ENCODE measurements at places on chromosomes 2 and 18.

- DNase-seq = no peak
These were observed 214.1 kb downstream of the HDAC4 start for GRCh38 chr2:239186516-239187357.

- DNase-seq = no peak
These were observed 31.6 kb downstream of the ITPRID2 start for GRCh38 chr2:181923121-181923520.

GRCh38 chr2:174573621-174574081 lies 24.0 kb downstream of the WIPF1 start:
- no peak for DNase-seq

- DNase-seq = no peak
These were observed 50.7 kb downstream of the IL1R2 start for GRCh38 chr2:102042196-102043081.

- no peak for DNase-seq
These were observed 31.2 kb upstream of the RMP24 start for GRCh38 chr18:35941299-35941698.

DNA sequence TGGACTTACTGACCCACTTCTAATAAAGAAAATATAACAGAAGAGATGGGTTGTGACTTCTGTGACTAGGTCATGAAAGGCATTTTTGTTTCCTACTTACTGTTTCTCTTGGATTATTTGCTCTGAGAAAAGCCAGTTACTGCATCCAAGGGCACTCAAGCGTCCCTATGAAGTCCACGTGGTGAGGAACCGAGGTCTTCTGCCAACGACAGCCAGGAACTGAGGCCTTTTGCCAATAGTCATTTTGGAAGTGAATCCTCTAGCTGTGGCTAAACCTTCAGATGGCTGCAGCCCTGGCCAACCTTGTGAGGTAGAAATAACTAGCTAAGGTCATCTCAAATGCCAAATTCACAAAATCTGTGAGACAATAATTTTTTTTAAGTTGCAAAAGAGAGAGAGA lies 449.8 kb upstream of the RGPD4 start:
- DNase-seq = no peak

GRCh38 chr2:108330979-108331378 lies 42.3 kb downstream of the SULT1C2 start:
- DNase-seq = no peak

GRCh38 chr2:240250985-240251847 lies 110.8 kb upstream of the OTOS start:
- DNase-seq = peak; percentile 99

DNA sequence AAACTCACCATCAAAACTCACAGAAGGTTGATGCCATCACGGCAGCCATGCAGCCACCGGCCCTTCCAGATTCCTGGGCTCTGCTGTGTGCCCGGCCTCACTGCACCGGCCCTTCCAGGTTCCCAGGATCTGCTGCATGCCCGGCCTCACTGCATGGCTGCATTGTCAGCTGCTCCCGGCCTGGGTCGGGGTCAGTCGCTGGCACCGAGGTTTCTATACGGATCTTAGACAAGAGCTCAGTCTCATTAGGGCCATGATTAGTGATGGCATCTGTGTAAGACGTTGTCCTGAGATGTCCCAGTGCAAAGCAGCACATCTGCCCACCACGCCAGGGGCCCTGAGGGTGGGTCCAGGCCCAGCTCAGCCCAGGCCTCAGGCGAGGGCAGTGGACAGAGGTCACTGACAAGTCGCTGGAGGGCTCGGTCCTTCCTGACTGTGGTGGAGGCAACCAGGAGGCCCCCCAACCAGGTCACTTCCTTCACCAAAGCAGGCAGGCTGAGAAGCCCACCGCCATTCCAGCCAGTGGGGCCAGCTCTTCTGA lies 29.4 kb downstream of the TMEM18 start:
- DNase-seq = no peak

DNA sequence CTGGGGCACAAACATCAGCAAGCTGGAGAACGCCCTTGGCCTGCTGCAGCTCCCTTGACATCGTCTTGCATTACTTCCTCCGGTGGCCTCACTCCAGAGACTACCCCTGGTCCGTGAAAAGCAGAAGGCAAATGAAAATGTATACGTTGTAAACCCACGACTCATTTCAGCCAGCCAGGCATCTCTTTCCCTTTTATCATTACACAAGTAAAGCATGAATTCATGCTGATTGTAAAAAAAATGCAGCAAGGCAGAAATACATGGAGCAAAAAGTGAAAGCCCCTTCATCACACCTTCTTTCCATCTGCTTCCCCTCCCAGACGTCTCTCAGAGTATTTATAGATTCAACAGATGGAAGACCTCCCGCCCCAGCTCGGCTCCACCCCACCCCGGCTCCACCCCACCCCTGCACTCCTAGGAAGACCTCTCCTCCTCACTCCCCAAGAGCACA lies 41.6 kb upstream of the RALBP1 start:
- peak; percentile 27 for DNase-seq

DNA sequence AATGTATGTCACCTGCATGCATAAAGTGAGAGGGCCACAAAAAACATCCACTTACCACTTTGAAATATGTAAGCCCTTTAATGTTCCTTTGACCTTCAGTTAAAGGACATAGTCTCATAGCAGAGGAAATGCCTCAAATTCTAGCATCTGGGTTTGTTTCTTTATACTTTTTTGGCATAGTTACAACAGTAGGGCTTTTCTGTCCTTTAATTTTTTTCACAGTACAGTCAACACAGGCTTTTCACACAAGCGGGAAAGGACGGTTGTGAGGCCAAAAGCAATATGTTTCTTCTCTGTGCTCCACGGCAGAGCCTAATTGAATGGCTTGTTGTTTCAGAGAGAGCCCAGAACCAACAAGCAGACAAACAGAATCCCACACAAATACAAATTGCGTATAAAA lies 57.6 kb downstream of the CRIM1 start:
- DNase-seq = peak; percentile 46

GRCh38 chr2:47796090-47796697 lies 13.2 kb downstream of the MSH6 start:
- DNase-seq = no peak

GRCh38 chr2:108182489-108182888 lies 57.3 kb upstream of the SULT1C3 start:
- peak; percentile 1 for DNase-seq

- DNase-seq = no peak
These were observed 111.7 kb upstream of the GPC1 start for GRCh38 chr2:240323601-240324291.

- peak; percentile 62 for DNase-seq
These were observed 627 bp downstream of the CDCA7 start for GRCh38 chr2:173355132-173355865.

GRCh38 chr18:26940744-26941398 lies 75.4 kb upstream of the AQP4 start:
- no peak for DNase-seq

DNA sequence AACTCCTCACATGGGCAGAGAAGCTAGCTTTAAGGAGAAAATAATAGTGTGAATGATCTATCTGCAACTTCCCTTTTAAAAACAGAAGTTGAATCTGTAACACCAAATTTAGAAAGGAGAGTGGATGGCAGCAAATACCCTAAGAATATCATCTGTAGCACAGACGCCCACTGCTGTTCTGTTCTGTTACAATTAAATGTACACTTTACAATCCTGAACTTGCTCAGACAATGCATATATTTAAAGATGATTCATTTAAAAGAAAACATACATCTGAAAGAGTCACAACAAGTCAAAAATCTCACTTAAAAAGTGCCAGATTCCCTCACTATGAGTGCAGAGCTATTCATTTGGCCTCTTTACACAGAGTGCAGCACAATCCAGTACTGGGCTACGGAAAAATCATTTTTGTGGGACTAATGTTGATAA lies 8.0 kb upstream of the SERTAD2 start:
- no peak for DNase-seq

- no peak for DNase-seq
These were observed 55.7 kb downstream of the KLHL14 start for GRCh38 chr18:32717126-32717525.

DNA sequence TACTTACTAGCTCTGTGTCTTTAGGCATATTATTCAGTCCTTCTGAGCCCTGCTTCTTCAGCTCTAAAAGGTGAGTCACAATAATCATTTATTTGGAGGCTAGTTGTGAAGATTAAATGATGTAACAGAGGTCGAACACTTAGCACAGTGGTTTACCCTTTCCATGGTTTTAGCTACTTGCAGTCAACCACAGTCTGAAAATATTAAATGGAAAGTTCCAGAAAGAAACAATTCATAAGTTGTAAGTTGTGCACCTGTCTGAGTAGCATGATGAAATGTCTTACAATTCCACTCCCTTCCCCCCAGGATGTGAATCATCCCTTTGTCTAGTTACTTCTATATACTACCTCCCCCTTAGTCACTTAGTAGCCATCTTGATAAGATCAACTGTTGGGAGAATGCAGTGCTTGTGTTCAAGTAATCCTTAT lies 217.6 kb upstream of the THUMPD2 start:
- peak; percentile 74 for DNase-seq

DNA sequence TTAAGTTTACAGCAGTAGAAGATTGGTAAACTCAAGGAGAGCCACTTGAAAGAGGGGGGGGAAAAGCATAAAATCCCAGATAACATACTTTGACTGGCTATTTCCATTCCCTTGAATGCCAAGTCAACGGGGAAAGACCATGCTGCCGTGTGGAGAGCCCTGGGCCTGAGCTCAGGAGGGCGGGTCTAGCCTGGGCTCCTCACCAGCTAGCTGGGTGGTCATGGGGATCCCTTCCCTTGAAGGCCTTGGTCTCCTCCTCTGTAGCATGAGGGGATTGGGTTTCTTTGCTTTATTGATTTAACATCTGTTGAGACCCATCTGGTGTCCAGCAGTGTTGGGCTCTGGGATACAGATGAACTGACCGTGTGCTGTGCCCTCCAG lies 35.0 kb downstream of the TEX51 start:
- no peak for DNase-seq

- DNase-seq = peak; percentile 5
These were observed 72.3 kb downstream of the CMPK2 start for GRCh38 chr2:6793371-6793770.

DNA sequence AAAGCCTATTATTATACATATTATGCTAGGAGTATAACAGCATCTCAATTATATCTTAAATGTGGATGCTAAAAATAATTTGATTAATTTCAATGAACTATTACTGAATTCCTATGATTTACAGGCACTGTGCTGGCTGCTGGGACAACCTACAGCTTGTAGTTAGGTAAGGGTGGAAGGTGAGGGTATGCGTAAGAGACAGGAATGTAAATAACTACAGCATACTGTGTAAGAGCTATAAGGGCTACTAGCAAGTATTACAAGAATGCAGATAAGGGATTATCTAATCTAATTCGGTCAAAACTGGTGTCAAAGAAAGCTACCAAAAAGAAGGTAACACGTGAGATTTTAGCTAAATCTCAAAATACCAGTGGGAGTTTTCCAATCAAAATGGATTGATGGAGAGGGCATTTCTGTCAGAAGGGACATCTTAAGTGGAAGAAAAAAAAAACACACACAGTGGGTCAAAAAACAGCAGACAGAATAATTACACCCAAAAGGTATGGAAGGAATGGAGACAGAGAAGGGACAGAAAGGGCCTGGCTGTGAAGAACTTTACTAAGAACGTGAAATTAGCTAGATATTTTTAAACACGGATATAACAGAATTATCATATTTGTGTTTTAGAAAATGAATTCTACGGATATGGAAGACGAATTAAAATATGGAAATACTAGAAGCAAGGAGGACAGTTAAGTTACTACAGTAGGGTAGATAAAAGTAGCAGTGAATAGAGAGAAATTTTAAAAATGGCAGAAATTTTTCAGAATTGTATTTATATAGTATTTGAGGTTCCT lies 47.1 kb downstream of the STRN start:
- DNase-seq = no peak

DNA sequence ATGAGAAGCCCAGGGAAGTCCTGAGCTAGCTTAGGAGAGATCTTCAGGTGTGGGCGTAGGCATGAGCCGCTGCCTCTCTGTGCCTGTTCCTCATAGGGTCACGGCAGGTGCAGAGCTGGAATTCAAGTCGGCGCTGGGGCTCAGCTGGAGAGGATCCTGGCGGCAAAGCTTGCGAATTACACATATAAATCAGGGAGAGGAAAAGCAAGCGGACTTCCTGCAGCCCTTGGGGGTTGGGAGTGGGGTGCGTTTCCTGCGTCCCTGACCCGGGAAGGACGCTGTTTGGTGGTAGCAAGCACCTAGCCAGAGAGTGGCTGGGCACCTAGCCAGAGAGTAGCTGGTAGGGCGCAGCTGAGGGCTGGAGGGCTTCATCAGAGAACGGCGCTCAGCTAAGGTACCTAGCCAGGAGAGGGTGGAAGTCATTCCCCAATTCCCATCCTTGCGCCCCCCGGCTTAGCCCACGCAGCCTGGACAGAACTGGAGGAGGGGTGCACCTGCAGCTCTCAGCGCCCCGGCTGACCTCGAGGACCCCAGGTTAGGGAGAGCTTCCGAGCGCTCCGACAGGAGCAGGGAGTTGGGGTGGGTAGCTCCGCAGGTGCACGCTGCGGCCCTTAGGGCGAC lies 459 bp upstream of the EFR3B start:
- DNase-seq = peak; percentile 46

DNA sequence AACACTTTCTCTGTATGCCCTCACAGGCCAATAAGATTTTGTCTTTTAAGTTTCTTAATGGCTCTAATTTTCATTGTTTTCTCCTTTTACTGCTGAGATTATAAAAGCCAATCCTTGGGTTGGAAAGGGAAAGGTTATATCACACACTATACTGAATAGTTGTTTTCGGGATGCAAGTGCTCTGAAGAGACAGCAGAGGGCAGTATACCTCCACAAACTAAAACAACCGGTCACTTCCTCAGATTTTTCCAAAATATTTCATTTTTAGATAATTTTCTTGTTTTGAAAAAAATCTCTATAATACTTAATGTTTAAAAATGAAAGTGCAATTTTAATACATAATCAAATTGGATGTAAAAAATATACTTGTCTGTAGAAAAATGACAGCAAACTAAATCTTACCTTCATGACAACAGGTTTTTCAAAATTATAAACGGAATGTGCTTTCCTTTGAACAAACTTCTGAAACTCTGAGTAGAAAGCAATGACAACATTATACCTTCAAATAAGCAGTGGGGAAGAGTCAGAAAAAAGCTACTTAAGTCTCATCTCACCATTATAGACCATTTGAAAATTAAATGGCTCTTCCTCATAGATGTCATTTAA lies 82.7 kb downstream of the ORC4 start:
- peak; percentile 18 for DNase-seq

- DNase-seq = no peak
These were observed at the start of gene OXER1 for GRCh38 chr2:42764096-42764495. OXER1 (minus strand) TSS chr2:42764135; CDS start chr2:42764062, 73 bp downstream.

GRCh38 chr18:49460976-49461601 lies 644 bp upstream of the DYM start:
- peak; percentile 13 for DNase-seq

Measured in fibroblast of lung (primary cell).